ENCODE measurements at places on chromosomes 2 and 18.

- no peak for DNase-seq
These were observed 315.0 kb downstream of the ALK start for GRCh38 chr2:29606104-29607037.

- DNase-seq: no peak
These were observed 246.1 kb downstream of the TWIST2 start for GRCh38 chr2:239093952-239094351.

- DNase-seq: no peak
These were observed 401.6 kb upstream of the NRP2 start for GRCh38 chr2:205280596-205281236.

DNA sequence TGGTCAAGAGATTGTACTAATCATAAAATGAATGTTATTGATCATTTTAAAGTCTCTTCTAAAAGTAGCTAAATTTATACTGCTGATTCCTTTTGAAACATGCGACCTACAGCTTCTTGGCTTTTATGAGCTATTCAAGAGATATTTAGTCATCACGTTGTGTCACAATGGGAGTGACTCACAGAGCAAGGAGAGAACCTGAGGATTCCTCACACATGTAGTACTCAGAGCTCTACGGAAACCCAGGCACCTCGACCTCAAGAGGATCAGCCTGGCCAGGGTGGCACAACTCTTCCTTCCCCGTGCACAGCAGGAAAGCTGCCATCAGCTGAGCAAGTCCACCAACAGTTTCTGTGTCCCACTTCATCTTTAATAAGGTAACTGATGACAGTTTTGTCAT is at the start of gene DHRS9:
Gene DHRS9, plus strand, starts transcription at position 223 of the 400 bp plus-strand sequence. CDS start 12,019 bp downstream, outside the sequence.
- no peak for DNase-seq

GRCh38 chr2:29314816-29315571 is 199.8 kb downstream of the CLIP4 start:
- peak; percentile 33 for DNase-seq

- no peak for DNase-seq
These were observed 158.6 kb upstream of the STK17B start for GRCh38 chr2:196329959-196330358.

- DNase-seq: peak; percentile 17
These were observed 111.6 kb downstream of the FAM210A start for GRCh38 chr18:13614641-13615288.

- peak; percentile 21 for DNase-seq
These were observed at the start of gene RNF152 for GRCh38 chr18:61892683-61893308. RNF152 (minus strand) TSS chr18:61893007; CDS start chr18:61816463, 76,544 bp downstream.

GRCh38 chr2:137886083-137886831 is 78.0 kb upstream of the HNMT start:
- DNase-seq: no peak

DNA sequence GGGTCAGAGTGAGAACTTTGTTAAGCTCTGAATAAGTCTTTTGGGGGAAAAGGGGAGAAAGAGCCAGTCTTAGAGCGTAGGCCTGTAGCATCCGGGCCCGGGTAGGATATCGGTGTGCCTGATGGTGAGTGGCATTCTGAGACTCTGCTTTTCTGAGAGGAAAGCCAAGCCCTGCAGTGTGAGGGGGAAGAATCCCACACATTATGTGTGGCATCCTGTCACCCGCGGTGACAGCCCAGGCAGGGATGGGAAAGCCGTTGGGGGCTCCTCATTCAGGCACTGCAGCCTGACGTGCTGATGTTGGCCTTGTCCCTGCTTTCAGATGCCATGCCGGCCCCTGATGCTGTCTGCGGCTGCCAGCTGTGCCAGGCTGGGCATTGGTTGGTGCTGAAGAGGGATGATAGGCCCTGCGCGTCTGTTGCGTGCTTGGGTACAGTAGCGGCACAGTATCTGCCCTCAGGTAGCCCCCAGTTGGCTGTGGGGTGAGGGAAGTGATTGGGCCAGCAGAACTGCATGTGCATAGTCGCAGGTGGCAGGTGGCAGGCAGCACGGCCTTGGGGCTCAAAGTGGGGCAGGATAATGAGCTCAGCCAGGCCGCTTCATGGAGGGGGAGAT is 37.6 kb downstream of the GLI2 start:
- no peak for DNase-seq

DNA sequence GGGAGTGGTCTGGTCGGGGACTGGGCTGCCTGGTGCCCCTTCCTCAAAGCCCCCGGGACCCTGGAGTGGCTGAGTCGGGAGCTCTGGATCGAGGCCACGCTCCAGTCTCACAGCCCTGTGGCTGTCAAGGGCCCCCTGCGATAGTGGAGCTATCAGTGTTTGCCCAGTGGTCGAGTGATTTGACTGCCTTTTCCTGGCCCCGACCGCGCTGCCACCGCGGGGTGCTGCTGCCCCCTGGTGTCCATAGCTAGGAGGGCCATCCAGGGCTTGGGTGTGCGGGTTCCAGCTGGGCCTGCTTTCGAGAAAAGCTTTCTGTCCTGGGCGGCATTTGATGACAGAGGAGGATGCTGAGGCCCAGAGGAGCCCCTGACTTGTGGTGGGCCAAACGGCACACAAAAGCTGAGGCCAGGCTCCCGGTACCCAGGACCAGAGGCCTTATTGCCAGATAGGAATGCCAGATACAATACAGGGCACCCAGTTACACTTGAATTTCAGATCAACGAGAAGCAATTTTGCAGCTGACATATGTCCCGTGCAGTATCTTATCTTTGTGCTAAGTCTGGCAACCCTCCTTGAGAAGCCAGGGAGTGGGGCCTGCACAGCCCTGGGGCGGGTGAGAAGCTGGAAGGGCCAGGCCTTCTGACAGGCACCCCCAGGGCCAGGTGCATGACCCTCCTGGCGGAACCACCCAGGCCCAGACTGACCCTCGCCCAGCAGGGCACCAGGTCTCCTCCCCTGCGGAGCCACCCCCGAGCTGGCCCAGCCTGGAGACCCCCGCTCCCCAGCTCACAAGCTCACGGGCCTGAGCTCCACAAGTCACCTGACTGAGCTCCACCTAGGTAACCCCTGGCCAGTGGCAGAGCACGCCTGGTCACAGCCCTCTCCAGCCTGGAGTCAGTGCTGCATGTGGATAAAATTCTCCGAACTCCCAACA is 13.0 kb downstream of the ODC1 start:
- DNase-seq: peak; percentile 69

GRCh38 chr2:127275356-127275755 is 18.6 kb downstream of the ERCC3 start:
- DNase-seq: no peak

GRCh38 chr2:102765061-102765460 is 3.2 kb downstream of the TMEM182 start:
- DNase-seq: no peak

Measured in T-helper 9 cell (primary cell).